MV-4-11 (cell line): ENCODE measurements at places on chromosomes 3 and 15.

GRCh38 chr3:143975554-143976152, 4.0 kb downstream of the DIPK2A start:
- peak; percentile 48 for DNase-seq

GRCh38 chr3:29240887-29241286, 40.0 kb upstream of the RBMS3 start:
- no peak for DNase-seq

DNA sequence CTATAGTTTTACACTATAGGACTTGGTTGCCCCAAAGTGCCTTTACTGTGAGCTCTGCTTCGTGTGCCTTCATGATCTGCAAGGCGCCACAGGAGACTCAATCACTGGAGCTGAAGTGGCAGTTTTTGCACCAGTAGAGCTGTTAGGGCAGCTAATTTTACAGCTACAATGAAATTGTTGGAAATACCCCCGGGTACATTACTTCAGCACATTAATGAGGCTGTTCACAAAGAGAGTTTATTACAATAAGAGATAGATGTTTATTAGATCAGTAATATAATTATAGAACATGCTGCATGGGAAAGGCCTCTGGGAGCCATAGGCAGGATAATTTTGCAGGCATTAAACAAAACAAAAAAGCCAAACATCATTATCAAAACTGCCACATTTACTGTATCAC, 231.1 kb downstream of the CTNNB1 start:
- no peak for DNase-seq

- peak; percentile 37 for DNase-seq
Observed at GRCh38 chr3:178568155-178568731, 32.0 kb downstream of the KCNMB2 start.

DNA sequence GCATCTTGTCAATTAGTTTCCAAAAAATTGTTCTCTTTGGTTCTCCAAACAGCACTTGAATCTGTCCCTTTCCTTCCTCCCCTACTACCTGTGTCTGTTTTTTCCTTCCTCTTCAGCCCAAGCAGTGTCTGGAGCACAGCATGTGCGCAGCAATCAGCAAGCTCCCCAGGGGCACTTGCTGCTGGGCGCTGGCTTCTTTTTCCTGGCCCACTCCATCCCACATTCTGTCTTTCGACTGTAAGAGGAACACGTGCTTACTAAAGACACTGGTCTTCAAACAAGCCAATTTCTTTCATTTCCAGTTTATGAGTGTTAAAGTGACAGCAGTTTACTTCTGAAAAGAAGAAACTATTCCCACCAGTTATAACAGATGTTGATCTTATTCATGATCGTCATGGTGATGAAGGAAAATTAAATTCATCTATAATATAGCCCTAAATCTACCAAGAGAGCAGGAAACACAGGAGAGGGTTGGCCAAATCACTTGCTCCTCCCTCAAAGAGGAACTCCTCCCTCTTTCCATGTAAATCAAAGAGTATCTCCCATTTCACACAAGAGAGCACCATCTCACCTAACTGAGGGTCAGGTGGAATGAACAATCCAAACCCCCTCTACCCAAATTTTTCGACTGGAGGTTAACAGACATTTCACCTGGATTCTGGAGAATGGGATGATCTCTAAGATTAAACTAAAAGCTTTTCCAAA, 115.4 kb downstream of the IGF2BP2 start:
- peak; percentile 33 for DNase-seq

DNA sequence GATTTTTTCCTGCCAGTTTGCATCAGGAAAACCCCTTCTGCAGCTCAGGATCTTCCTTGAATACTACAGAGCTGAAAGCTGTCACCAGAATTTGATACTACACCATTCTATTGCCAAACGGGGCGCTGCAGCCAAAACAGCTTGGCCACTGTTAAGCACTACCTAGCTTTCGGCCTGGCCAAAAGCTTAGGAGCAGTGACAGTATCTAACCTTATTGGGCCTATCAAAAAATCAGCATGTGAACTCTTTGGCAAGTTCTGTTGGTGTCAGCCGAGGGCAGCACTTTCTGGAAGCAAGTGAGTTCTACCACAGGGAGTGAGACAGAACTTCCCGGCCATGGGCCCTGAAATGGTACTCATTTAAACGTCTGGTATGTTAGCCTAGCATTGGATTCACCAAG, 16.1 kb upstream of the GYG1 start:
- no peak for DNase-seq

DNA sequence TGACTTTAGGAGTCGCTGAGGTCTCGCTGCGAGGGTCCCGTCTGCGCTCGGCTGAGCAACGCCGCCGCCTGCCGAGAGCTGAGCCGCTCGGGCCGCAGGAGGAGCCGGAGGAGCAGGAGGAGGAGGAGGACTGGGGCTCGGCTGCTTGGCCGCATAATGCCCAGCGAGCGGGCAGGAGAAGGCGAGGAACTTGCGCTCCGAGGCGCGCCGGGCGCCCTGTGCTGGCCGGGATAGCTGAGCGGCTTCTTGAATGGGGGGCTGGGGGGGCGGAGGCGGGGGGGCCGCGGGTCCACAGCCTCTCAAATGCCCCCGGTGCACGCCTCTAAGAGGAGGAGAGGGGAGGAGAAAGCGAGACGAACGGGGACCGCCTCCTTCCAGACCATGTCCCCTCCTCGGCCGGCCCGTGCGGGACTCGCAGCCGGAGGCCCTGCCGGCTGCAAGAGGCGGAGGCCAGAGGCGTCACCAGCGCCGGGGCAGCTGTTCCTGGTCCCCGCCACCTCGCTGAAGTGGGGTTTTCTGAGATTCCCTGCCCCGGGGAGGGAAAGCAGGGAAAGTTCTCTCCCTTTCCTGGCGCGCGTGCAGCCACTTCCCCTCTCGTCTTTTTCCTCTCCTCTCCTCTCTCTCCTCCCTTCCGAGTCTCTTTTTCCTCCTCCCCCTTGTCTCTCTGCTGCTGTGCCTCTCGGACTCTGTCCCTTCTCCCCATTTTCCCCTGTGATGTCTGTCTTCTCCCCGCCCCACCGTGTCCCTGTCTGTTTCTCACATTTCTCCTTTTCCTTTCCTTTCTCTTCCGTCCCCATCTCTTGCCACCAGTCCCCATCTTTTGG, at the start of gene ADAMTS9:
Gene ADAMTS9 (minus strand): TSS at position 220 of the 824 bp plus-strand sequence. CDS start 343 bp downstream, outside the sequence.
- no peak for DNase-seq

DNA sequence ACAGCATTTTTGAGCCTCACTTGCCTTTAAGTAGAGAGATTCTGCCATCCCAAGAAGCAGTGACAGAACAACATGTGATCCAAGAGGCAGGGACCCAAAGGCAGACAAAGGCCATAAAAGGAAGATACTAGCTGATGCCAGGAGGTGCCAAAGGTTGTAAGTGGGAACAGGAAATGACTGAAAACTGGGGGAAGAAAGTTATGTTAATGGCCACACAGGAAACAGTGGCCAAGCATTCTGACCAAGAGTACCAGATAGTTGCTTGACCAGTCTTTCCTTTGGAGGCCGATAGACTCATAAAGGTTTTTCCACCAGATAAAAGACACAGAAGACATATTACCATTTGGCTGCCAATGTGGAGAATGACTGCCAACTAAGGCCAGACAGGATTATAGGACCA, 274.5 kb upstream of the PEX5L start:
- no peak for DNase-seq

GRCh38 chr3:52405066-52405465, 39.8 kb downstream of the SEMA3G start:
- no peak for DNase-seq

DNA sequence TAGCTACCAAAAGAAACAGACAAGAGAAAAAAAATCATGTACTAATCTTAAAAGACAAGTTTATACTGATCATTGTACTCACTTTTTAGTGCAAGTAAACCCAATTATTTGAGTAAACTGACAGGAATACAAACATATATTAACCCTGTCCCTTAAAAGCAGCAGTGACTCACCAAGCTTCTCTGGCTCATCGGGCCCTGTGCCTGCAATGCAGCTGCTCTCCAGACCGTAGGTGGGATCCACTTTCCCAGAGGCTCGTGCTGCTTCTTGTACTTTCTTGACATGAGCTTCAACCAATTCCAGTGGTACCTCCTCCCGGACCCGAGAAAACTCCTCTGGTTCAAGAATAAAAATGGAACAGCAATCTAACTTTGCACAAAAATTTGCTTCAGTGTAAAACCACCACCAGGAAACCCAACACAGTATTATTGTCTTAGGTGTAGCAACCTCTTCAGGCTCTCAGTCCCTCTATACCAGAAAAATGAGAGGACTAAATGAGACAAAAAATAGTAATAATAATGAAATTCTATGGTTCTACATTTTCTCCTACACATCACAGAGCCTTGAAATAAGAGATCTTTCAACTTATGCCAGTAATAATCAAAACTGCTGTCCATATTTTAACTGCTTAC, 82.6 kb upstream of the CSPG5 start:
- no peak for DNase-seq

DNA sequence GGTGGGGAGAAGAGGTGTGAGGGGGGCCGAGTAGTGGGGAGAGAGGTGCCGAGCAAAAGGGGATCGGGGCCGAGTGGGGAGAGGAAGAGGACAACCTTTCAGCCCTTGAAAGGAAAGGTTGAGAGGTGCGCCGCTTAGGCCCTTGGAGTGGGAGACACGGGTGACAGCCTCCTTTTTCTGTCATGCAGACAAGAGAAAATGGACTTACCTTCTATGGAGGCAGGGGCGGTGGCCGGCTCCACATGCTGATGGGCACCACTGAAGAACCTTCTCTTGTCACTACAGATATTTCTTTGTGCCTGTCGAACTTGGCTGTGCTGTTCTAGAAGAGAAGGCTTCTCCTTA, 421 bp downstream of the KLHL18 start:
- DNase-seq, result no peak

GRCh38 chr3:55630280-55630920, 143.3 kb upstream of the WNT5A start:
- DNase-seq, result no peak

GRCh38 chr3:32420126-32421038, 28.7 kb downstream of the CMTM7 start:
- DNase-seq, result peak; percentile 50

DNA sequence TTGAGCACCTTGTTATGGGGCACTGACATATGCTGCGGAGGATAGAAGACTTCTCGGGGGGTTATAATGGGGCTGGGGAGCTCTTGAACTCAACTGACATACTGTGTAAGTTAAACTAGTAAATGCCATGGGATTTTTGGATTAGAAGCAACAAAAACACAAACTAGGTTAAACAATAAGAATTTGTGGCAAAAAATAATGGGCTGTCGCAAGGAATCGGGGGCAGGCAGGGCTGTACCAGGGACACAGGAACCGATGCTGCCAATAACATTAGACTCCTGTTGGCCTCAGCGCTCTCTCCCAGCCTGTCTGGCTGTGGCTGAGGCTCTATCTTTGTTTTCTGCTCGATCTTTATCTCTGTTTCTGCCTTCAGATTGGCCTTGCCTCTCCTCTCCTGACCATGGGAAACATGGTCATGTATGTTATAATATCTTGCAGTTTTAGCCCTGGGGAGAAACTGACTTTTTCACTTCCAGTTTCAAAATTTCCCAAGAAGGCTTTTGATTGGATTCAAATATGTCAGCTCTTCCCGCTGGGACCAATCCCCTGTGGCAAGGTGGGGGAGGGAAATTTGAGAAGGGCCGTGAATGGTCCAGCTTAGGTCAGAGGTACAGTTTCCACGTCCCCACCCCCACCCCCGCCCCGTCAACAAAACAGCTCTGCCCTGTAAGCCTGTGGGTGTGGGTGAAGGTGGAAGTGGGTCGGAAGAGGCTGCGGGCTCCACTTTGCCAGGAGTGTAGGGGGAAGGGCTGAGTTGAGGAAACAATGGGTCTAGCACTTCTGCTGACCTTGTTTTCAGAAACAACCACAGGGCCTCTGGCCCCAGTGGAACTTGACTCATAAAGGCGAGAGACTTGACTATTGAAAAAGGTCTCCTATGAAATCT, 161.1 kb upstream of the TBL1XR1 start:
- peak; percentile 99 for DNase-seq

- no peak for DNase-seq
Observed at GRCh38 chr3:114660124-114660523, 366.3 kb downstream of the TIGIT start.

- no peak for DNase-seq
Observed at GRCh38 chr3:184559336-184559735, 2.2 kb upstream of the EPHB3 start.

DNA sequence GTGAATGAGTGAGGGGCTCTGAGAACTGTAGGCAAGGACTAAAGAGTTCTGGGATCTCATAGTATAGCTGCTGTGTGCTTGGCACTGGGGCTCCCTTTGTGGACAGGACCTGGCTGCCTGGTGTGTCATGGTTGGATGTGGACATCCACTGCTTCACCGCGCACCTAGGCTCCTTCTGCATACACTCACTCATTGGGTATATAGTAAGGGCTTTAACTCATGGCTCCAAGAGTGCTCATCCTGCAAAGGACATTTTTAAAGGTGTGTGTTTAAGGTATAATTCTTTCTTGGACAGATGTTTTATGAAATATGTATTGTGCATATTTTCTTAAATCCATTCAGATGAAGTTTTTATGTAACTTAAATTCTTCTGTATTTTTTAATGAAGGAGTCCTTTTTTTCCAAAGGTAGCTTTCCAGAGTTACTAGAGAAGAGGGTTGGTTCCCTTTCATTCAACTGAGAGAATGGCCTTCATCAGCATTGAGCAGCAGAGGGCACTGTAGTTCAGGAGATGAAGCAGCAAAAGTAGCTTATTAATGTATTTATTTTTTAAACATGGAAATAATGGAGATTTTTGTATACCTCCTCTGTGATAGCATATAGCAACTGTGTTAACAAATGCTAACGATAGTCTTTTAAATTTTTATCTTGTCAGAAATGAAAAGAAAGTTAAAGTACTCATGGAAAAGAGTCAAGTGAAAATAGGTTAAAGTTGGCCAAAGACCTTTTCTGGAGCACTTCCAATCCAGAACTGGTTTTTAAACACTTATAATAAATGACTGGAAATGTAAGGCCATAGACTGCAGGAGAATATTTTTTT, 25.2 kb downstream of the OXNAD1 start:
- peak; percentile 63 for DNase-seq

DNA sequence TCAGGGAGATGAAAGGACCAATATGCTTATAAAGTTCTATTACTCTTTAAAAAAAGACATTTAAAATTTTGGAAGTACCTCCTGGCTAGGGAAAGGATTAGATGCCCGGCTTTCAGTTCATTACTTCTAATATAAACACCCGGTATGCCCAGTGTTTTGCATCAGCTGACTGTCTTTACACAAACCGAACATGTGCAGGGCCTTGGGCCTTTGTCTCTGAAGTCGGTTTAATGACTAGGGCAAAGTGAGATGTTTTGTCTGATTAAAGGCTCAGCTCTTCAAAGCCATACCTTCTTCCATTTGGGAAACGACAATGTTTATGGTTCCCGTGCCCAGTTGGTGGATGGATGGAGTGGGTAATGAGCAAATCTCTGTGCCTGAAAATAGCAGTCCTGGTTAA, 179.3 kb upstream of the LRTM1 start:
- DNase-seq, result no peak

- no peak for DNase-seq
Observed at GRCh38 chr15:83588441-83588840, 65.5 kb upstream of the ADAMTSL3 start.

DNA sequence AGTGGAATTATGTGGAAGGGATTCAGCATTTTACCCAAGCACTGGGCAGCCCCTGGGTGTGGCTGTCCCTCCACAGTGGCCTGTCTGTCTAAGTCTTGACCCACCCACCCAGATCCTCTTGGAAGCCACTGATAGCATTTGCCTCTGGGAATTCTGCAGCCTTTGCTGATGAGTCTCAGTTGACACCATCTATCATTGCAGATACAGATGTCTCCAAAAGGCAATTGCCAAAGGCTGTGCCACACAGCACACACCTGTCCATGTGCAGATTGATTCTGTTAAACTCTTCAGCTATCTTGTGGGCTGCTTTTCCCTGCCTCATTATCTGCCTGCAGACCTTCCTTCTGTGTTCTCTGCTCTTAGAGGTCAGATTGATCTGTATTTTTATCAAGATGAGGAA, 18.1 kb downstream of the CX3CR1 start:
- DNase-seq, result no peak
